Adrenal gland (tissue), 19 donors: ENCODE measurements at places on chromosomes 2 and 18. TPM values are rescaled to one million over a fixed set of nuclear protein-coding genes. Genes with fewer than 3 reads are reported as not detected.

- H3K36me3 ChIP-seq, result no peaks in the 10 kb centered on the region
- H3K27ac ChIP-seq, result no peak overlapping the region
- DNase-seq, result no peak
- no peak overlapping the region for H3K4me3 ChIP-seq
These were observed 137.3 kb downstream of the CCDC148 start for GRCh38 chr2:158319269-158319668.

DNA sequence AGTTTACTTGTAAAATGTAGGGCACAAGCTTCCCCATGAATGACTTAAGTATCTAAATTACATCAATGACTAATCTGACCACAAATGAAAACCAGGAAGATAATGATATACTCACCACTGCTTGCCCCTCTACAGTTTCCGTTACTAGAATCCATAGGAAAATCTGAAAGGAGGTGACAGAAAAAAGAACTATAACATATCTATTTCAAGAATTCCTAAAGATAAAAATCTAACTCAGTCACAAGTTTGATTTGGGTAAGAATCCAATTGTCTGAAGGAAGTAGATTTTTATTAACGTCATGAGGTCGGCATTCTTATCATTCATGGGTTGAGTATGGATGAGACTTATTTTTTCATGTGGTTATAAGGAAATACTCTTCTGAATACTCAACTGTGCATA is 7.8 kb downstream of the FRZB start:
- H3K4me1 ChIP-seq, result no peaks in the 10 kb centered on the region
- no peaks in the 10 kb centered on the region for H3K27me3 ChIP-seq
- H3K4me3 ChIP-seq, result no peak overlapping the region
- H3K36me3 ChIP-seq, result no peaks in the 10 kb centered on the region
- no peak overlapping the region for H3K27ac ChIP-seq
- no peak for DNase-seq

DNA sequence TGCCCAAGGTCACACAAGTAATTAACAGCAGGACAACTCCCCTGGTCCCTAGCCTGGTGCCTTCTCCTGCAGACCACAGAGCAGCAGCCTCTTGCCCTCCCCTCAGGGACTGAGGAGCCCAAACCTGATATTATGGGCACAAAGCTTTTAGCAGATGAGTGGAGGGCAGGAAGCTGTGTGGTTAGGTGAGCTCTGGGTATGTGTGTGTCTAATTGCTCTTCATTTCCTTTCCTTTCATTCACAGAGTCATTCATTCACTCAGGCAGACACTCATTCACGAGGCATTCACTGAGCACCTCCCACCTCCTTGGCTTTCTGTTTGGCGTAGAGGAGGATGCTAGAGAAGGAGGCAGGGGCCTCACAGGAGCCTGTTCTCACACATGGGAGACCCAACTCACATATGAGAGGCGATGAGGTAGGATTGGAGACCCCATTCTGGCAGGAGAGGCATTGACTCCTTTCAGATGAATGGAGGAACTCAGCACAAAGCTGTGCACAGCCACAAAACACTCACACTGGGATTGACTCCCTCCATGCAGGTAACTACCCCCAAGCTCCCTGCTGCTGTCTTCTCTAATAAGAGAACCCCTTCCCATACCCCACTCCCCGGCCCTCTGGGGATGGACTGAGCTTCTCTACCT is 306.8 kb upstream of the SKOR2 start:
- H3K4me3 ChIP-seq, result no peak overlapping the region
- no peak for DNase-seq
- no peak overlapping the region for H3K27ac ChIP-seq
- H3K36me3 ChIP-seq, result no peaks in the 10 kb centered on the region
- no peaks in the 10 kb centered on the region for H3K4me1 ChIP-seq

SERPINB11 gene
- polyA plus RNA-seq, result not detected

DNA sequence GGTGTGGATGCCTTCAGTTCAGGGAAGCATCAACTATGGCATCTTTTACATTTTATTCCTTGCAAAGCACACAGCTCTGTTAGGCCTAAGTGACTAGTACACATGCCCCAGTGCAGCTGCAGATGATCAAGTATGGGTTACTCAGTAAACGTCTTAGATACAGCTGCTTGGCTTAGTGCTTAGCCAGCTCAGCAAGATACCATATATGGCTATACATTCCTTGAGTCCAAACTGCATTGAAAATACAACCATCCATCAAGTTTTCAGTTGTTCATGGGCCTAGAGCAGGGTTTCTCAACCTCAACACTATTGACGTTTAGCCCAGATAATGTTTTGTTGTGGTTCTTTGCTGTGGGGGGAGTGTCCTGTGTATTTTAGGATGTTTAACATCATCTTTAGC is 769.9 kb downstream of the TSN start:
- no peak for DNase-seq
- H3K4me1 ChIP-seq, result no peaks in the 10 kb centered on the region

DNA sequence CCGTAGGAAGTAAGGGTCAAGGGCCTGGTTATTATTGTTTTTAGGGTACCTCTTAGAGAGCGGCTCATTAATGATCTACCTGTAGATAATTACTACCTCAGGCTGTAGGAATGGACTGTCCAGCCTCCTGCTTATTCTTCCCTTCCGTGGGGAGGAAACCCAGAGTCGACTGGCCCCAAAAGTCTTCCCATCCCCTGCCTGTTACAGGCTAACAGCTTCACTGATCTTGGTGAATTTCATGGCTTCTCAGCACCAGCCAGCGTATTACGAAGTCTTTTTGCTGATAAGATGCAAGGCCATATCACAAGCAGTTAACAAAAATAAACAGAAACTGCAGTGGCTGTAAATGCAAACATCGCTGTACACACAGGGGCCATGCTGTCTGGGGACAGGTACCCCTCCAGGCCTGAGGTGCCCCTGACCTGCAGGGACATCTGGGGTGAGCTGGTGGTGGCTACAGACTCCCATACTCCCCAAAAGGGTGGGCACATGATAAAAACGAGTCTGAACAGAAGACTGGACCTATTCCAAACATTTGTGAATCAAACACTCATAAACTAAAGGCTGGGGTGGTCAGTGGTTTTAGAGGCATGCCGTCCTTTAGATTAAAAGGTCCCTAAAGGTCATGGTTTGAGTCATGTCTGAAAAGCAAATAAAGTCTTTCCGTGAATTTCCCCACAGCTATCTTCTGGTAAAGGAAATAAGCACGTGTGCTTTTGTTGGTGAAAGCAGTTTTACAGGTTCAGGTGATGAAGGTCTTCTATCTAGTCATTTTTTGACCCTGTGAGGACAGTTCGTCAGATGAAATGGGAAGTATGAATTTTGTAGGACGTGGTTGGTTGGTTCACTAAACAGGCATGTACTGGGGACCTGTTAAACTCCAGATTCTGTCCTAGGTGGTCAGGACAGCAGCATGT is 36.7 kb downstream of the TTC39C start:
- H3K27ac ChIP-seq, result peak overlapping the region; percentile 83
- H3K4me3 ChIP-seq, result no peak overlapping the region
- H3K4me1 ChIP-seq, result peaks cover 22% of the 10 kb centered on the region

GRCh38 chr2:197675711-197676188 is 363 bp upstream of the RFTN2 start:
- no peak for DNase-seq
- H3K27ac ChIP-seq, result peak overlapping the region; percentile 53
- no peak overlapping the region for H3K4me3 ChIP-seq
- H3K4me1 ChIP-seq, result peaks cover 4% of the 10 kb centered on the region

HJURP gene
- 0.72 TPM for polyA plus RNA-seq

DNA sequence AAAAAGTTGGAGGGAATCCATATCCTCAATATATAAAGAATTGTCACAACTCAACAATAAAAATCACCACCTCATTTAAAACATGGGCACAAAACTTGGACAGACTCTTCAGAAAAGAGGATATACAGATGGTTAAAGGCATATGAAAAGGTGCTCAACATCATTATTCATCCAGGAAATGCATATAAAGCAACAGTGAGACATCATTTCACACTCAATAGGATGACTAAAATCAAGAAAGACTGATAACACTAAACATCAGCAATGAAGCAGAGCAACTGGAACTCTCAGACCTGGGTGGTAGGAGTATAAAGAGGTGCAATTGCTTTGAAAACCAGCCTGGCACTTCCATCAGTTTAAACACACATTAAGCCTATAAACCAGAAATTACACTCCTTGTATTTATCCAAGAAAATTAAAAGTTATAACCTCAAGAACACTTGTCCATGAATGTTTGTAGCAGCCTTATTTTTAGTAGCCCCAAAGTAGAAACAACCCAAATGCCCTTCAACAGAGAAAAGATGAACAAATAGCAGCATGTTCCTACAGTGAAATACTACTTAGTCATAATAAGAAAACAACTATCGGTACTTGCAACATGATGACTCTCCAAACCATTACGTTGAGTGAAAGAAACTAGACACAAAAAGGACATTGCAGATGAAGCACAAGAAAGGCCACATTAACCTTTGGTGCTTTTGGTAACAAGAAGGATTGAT is 79.1 kb upstream of the TANC1 start:
- no peaks in the 10 kb centered on the region for H3K36me3 ChIP-seq
- H3K27me3 ChIP-seq, result no peaks in the 10 kb centered on the region
- no peak overlapping the region for H3K27ac ChIP-seq
- no peak overlapping the region for H3K4me3 ChIP-seq

- no peaks in the 10 kb centered on the region for H3K36me3 ChIP-seq
- DNase-seq, result peak; percentile 17
- no peak overlapping the region for H3K4me3 ChIP-seq
These were observed 97.2 kb upstream of the GPC1 start for GRCh38 chr2:240338274-240338673.

- H3K36me3 ChIP-seq, result peaks cover 17% of the 10 kb centered on the region
- H3K4me3 ChIP-seq, result no peak overlapping the region
- H3K27me3 ChIP-seq, result no peaks in the 10 kb centered on the region
These were observed 31.9 kb downstream of the SMAD7 start for GRCh38 chr18:48918660-48919456.

DNA sequence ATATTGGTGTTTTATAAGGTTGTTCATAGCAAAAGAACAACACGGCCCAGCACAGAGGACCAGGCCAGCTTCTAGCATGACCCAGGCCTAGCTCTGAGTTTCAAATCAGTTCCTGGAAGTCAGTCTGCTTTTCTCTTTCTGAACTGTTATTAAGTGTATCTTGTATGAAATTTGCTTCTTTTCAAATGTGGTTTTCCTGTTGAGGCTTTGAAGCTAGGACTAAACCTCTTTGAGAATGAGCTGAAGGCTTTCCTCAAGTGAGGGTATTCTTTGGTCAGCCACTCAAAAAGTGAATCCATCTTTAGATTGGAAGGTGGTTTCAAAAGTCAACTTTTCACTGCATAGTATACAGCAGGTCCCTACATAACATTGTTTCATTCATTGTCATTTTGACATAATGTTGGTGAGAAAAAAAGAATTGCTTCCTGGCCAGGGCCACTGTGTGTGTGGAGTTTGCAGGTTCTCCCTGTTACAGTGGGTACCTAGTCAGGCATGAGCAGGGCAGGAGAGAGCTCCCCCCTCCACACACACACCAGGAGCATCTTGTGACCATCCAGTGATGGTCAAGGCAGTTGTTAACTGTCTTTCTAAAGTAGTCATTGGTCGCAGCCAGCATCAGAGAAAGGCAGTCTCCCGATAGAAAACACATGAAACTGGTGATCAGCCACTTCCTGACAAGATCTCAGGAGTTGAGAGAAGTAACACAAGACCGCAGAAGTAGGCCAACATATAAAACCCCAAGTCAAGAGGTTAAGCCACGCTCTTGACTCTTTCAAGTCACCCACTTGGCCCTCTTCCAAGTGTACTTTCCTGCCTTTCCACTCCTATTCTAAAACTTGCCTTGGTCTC is 6.7 kb upstream of the ACAA2 start:
- DNase-seq, result no peak
- no peaks in the 10 kb centered on the region for H3K27me3 ChIP-seq
- no peaks in the 10 kb centered on the region for H3K4me1 ChIP-seq
- H3K4me3 ChIP-seq, result no peak overlapping the region
- H3K27ac ChIP-seq, result no peak overlapping the region

DNA sequence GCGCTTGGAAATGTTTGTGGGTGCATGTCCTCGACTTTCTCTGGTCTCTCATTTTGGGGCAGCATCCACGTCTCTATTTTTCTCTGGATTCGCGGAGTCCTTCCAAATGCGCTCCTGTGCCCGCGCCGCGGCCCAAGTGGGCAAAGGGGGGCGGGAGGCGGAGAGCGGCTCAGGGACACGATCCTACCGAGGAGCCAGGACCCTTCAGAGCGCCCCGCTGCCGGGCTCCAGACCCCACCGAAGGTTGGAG is 990 bp downstream of the EPAS1 start:
- H3K27me3 ChIP-seq, result no peaks in the 10 kb centered on the region
- H3K27ac ChIP-seq, result no peak overlapping the region
- no peaks in the 10 kb centered on the region for H3K4me1 ChIP-seq
- no peaks in the 10 kb centered on the region for H3K36me3 ChIP-seq
- H3K4me3 ChIP-seq, result peak overlapping the region; percentile 56

DNA sequence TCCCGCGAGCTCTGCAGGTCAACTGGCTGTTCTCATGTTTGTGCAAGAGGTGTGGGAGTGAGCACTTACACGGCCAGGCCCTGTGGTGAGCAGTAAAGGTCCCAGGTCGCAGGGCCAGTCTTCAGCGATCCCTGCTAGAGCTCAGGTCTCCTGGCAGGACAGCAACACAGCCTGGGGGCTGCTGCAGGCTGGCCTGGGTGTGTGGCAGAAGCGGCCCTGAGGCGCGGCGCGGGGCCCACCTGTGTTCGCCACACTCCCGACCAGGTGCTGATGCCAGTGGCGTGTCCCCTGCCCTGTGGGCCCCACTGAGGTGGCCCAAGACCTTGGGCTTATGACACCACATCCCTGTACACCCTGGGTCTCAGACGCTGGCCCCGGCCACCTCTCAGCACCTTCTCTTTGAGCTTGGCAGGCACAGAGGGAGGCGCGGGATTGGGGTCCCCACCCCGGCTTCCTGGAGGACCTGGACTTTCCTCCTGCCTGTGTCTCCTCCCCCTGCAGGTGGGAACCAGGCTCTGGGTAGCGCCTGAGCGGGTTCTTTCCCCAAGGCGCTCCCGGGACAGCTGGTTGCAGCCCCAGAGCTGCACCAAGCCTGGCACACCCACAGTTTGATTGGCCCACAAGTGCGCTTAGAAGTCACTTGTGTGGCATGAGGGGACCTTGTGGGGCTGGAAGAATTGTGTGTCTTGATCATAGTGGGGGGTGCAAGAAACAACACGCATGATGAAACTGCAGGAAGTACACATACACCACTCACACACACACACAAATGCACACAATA is 59.2 kb downstream of the TWIST2 start:
- no peak overlapping the region for H3K27ac ChIP-seq
- H3K36me3 ChIP-seq, result no peaks in the 10 kb centered on the region
- no peaks in the 10 kb centered on the region for H3K4me1 ChIP-seq
- no peak overlapping the region for H3K4me3 ChIP-seq
- no peak for DNase-seq

GRCh38 chr2:31581124-31581795 is 522 bp upstream of the SRD5A2 start:
- H3K4me3 ChIP-seq, result no peak overlapping the region
- no peak for DNase-seq
- H3K27ac ChIP-seq, result no peak overlapping the region

- H3K27ac ChIP-seq, result peak overlapping the region; percentile 55
- H3K4me1 ChIP-seq, result peaks cover 18% of the 10 kb centered on the region
- no peaks in the 10 kb centered on the region for H3K27me3 ChIP-seq
- no peaks in the 10 kb centered on the region for H3K36me3 ChIP-seq
- H3K4me3 ChIP-seq, result peak overlapping the region; percentile 85
- DNase-seq, result peak; percentile 45
These were observed 647 bp downstream of the CCDC121 start for GRCh38 chr2:27627963-27628766.

PRKCE gene
- polyA plus RNA-seq, result 1.9 TPM

ADGRF3 gene
- polyA plus RNA-seq, result 0.17 TPM
